ENCODE measurements at places on chromosomes 11 and 22.

DNA sequence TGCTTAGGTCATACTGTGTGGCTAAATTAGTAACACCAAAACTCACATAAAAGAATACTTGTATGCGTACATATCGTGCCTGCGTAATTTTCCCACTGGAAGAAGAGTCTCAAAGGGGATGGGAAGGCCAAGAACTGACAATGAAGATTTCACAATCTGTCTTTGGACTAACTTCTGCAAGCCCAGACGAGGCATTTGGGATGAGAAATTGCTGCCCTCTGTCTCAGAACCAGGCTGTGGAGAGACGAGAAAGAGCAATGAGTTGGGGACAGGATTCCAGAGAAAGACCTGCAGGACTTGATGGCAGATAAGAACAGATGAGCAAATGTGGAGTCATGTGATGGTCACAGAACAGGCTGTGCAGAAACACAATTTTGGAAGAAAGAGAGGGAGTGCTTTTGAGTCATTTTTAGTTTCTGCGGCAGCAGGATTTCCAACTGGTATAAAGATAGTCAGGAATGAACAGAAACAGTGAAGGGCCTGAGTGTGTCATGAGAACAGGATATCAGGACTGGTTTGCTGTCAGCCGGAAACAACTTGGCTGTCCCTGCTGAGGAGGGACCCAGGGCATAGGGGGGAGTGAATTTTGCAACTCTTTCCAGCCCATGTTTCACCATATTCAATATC is 82.7 kb upstream of the CTSC start:
- no peak for DNase-seq

DNA sequence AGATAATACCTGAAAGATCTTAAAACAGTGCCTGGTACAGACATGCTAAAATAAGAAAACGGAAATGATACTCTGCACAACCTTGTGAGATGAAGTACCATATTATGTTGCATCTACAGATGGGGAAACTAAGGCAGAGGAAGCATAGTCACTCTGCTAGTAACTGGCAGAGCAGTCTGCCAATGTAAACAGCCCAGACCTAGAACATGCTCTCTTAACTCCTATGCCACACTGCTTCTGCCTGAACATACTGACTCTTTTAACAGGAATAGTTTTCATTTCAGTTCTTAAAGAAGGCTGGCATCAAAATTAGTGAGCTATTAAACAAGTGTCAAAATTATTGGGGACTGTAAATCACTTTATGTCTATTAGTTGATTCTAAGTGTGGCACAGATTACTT is 99.9 kb downstream of the CD44 start:
- no peak for DNase-seq

GRCh38 chr11:60680455-60681119 is 18.8 kb upstream of the MS4A8 start:
- DNase-seq, result no peak

- DNase-seq, result peak; percentile 54
These were observed 31.0 kb downstream of the MCM5 start for GRCh38 chr22:35430897-35431322.

DNA sequence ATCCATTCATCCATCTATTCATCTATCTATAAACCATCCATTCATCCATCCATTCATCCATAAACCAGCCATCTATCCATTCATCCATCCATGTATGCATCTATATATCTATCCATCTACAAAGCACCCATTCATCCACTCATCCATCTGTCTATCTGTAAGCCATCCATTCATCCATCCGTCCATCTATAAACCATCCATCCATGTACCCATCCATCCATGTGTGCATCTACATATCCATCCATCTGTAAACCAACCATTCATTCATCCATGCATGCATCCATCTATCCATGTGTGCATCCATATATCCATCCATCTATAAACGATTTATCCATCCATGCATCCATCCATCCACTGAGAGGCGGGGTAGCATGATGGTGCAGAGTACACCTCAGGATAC is 58.4 kb downstream of the MPPED1 start:
- DNase-seq, result no peak

GRCh38 chr22:49534386-49534785 is 293.3 kb downstream of the BRD1 start:
- DNase-seq, result no peak

DNA sequence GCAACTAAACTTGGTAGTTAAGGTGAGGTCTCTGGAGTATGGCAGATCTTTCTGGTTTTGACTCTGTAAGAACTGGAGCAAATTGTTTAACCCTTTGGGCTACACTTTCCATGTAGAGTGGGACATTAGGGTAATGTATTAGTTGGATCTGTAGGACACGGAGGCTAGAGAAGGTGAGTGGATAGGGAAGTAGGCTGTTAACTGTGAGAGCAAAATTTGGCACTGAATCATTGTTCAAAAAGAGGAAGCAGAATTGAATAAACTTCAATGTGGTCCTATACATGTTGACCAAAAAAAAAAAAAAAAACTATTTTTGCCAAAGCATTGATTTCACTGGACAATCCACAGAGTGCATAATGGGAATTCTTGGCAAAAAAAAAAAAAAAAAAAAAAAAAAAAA is 370.2 kb upstream of the CHORDC1 start:
- DNase-seq, result no peak

DNA sequence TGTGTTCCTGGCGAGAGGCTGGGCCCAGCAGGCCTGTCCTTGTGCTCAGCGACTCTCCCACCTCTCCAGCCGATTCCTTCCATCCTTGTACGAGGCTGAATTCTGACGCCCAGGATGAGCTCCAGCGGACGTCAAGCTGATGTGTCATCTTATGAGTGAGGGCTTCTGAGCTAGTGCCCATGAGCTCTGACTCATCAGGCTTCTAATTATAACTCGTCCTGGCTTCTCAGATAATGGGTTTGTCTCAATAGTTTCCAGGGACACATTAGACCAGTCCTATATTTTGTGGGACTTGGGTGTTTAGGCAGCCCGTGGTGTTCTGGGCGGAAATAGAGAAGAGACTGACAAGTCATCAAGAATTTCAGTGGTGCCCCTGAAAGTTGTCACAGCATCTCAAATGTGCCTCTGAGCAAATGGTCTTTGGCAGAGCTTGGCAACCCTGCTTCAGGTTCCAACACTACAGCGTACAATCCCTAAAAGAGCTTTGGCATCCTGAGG is 108.2 kb upstream of the CD44 start:
- DNase-seq, result no peak

All from stimulated activated CD8-positive, alpha-beta memory T cell treated with anti-CD3 and anti-CD28 coated beads, Interleukin-7, amount 100 ng/mL, for 1 hour (primary cell).